ENCODE measurements at places on chromosomes 12 and 14.

GRCh38 chr14:100030452-100031153 is 34.6 kb upstream of the EVL start:
- DNase-seq = no peak

DNA sequence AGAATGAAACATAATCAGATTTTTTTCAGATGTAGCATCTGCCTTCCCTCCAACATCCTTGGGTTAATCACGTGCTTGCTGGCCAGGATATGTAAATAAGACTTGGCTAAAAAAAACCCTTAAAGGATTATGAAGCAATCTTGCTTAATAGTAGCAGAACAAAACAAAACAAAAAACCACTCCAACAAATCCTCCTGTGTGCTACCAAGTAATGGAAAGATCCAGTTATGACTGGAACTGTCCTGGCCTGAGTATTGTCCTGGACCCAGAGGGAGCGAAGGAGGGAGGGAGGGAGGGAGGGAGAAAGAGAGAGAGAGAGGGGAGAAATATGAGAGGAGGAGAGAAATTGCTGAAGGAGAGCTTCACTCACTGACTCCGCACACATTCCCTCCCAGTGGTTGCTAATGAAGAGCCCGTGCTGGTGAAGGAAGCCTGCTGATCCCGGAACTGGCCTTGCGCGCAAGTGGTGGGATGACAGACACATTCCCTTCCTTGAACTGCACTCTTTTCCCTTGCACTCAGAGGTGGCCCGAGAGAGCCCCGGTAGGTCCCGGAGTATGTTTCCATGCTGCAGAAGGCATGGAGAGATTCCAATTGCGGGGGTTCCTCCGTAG is 57.2 kb downstream of the HMGA2 start:
- DNase-seq = no peak

- DNase-seq = peak; percentile 65
Observed at GRCh38 chr14:36373982-36374673, 53.7 kb upstream of the MBIP start.

DNA sequence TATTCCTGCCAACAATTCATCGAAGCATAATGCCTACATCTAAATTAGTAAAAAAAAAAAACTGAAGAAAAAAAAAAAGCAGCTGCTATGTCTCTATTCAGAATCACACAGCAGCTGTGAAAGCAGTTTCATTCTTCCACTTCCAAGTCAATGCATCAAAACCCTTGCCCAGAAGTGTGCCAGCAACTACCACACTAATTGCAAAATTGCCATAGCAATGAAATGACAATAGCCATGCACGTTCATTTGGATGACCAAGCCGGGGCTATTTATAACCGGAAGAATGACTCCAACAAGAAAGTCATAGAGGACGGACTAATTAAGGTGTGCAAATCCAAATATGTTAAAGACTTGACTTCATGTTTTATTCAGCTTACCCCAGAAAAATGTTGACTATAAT is 42.5 kb downstream of the SLC2A13 start:
- DNase-seq = no peak

DNA sequence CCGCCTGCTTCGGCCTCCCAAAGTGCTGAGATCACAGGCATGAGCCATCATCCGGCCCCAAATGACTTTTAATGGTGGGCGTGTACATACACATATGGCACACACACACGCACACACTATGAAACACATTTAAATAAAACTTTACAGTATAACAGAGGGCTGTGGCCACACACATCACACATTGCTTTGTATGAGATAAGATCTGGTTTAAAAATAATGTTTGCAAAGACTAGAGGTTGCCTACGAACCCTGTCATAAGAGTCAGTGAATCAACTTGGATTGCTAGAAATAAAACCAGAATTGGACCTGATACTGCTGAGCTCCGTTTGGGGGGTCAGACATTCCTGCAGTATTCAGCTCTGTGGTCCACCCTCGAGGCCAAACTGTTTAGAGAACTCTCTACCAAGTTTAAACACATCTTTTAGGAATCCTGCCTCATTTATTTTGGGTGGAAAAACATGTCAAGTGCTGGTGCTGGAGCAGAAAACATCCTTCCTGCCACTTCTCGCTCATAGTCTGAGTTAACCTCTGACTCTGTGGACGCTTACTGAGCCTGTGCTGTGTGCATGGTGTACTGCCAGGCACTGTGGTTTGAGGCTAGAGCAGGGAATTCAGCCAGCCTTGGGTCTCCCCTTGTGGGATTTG is 47.8 kb upstream of the EML1 start:
- no peak for DNase-seq

- no peak for DNase-seq
Observed at GRCh38 chr12:87311206-87311605, 718.0 kb downstream of the C12orf50 start.

- DNase-seq = no peak
Observed at GRCh38 chr12:46454981-46455380, 82.4 kb upstream of the SLC38A2 start.

DNA sequence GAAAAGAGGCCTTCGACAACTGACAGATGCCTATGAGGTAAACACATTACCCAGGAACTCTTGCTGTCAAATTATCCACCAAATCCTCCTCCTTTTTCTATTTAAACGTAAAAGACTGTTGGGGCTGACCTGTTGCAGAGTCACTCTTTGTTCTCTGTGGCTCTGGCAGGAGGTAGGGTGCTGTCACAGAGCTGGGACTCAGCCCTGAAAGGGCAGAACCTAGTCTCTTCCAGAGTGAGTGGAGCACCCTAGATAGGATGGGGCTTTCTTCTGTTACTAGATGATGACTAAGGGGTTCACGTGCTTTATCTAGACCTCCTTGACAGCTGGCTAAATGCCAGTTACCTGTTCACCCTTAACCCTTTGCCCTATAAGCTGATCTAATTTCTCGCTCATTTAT is 25.7 kb downstream of the FNTB start:
- DNase-seq = no peak

DNA sequence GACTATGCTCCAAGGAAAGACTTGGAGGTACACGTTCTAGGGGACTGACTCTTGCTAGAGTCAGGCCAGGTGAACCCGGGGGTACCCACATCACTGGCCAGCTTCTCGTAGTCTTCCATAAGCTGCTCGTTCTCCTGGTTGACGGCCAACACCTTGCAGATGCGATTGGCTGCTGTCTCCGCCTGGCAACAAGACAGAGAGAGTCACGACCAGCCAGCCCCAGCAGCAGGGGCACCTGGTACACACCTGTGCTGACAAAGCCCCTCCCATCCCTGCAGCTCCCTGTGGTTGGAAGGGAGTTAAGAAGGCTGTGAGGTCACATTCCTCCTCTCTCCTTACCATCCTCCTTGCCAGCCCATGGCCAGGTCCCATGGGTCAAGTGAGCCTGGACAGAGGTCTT is 85.5 kb downstream of the ACTN1 start:
- no peak for DNase-seq

- no peak for DNase-seq
Observed at GRCh38 chr12:105967038-105967776, 171.5 kb downstream of the NUAK1 start.

DNA sequence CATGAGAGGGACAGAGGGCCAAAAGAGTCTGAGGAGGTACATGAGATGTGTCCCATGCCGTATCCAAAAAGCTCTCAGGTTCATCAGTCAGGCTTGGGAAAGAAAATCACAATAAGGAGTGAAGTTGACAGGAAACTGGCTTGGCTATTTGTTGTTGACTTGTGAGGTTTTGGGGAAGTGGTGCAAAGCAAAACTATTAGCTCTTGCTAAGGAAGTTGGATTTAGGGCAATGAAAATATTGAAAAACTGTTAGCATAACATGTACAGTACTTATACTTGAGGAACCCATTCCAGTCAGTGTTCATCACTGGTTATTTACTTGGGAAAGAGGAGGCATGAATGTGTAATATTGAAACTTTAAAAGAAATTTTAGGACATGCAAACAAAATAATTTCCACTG is 145.9 kb downstream of the DUSP6 start:
- no peak for DNase-seq

DNA sequence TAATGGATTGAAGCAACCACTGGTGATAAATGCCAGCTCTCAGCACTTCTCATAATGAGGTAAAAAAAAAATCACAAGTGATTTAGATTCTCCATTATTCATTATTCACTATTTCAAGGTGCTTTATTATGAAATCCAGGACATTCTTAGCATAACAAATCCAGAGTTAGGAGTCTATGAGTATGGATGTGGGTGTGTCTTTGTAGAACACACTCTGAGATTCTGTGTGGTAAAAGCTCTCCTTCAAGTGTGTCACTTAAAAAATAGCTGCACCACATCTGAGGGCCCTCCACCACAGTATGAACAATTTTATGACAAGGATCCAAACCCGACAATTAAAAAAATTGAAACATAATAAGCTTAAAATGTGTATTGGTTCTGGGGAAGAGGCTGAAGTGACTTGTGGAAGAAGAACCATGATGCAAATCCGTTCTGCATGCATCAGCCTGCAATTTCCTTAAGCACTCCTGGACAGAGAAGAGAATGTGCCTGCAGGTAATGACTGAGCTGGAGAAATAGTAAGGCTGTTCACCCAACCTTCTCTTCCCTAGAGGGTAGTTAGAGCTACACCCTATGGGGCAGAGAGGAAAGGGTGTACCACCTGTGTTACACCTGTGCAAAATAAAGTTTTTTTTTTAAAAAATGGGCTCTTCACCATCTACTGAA is 488.5 kb upstream of the MGAT4C start:
- DNase-seq = no peak

DNA sequence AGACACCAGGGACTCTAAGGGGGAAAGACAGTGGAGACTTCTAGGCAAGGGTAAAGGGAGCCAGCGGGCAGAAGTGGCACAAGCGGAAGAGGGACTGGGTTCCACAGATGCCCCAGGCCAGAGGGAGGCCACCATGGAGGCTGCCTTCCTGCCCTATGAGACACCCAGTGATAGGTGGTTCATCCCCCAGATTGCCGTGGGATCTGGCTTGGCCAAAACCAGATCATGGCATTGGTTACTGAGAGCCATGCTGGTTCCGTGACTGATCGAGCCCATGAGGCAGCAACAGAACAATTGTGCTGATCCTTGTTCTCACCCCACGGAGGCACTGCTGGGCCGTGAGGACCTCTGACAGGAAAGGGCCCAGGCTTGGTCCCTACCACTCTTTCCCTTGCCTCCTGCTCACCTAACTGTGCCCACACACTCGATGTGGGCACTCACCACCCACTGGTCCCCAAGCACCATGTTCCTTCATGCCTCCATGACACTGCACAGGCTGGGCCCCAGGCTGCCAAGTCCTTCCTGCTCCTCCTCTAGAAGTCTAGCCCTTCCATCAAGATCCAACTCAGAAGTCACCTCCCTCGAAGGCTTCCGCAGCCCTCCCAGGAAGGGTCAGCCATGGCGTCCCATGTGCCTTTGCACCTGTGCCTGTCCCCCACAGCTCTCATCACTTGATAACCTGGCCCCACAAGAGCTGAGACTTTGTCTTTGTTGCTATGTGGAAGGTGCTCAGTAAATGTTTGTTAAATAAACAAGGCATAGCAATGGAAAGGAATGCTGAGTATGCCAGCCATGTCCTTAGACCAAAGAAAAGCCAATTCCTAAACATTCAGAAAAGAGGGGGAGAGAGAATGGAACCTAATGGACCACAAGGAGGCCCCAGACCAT is 7.3 kb downstream of the KRT79 start:
- DNase-seq = no peak

DNA sequence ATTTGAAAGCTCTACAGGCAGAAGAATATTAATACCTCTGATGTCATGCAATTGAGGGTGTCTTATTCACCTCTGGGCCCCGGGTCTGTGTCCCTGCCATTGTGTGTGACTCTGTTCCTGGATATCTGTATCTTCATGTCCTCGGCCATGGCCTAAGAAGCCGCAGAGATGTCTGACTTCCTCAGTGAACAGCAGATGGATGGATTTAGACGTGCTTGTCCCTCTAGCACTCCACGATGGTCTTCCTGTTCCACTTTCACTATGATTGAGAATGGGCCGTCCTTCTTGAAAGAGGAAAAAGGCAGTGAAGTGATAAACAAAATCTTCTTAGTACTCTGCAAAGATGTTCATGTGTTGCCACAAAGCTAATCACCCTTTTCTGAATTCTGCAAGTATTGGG is 217.4 kb downstream of the SLC41A2 start:
- DNase-seq = no peak

DNA sequence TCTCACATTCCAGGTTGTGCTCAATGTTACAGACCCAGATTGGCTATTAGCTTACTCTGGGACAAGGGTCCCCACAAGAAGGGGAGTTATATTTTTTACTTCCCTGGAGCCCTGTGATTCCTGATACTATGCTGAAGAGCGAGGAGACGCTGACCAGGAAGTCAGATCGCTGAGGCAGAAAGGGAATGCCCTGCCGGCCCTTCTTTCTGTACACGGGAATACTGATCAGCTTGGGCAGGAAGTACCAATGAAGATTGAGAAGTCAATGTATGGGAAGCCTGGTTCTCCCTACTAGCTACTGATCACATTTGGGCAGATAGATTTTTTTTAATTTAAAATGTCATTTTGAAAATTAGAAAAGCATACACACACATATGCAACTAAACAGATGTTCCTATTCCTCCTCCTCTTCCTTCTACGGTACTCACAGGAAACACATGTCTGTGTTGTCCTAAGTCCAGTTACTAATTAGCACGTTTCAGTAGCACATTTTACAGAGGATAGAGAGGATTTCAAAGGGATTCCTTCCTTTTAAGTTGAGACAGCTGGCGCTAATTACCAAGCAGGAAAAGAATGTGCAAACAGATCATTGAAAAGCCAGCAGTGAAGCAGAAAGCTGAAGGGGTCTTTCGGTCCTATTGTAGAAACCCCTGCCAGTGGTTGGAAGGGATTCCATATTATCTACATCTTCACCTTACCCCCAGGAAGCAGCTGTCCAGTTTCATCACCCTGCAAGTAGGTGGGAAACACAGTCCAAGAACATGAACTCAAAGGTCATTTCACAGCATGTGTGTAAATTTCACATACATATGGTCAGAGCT is 292.4 kb downstream of the DUSP6 start:
- no peak for DNase-seq

- peak; percentile 65 for DNase-seq
Observed at GRCh38 chr14:90235179-90235976, 21.0 kb upstream of the PSMC1 start.

GRCh38 chr12:125015680-125016310 is 22.4 kb downstream of the BRI3BP start:
- no peak for DNase-seq

- DNase-seq = no peak
Observed at GRCh38 chr12:81499809-81500208, 259.3 kb downstream of the PPFIA2 start.

DNA sequence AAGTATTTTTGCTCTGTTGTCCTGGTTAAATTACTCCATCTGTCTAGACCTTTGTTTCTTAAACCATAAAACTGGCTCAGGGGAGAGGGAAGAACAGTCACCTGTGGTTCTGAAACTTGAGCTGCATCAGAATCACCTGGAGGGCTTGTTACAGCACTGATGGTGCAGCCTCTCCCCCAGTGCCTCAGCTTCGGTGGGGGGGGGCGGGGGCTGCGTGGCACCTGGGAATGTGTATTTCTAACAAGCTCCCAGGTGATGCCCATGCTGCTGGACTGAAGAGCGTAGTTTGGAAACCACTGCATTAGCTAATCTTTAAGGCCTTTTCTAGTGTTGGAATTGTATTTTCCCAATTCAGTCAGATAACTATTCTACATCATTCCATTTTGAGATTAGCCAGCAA is 42.7 kb downstream of the GPHB5 start:
- DNase-seq = no peak

- no peak for DNase-seq
Observed at GRCh38 chr12:27148791-27149190, 66.4 kb upstream of the C12orf71 start.

GRCh38 chr12:45203767-45204166 is 12.1 kb upstream of the ANO6 start:
- no peak for DNase-seq
